ENCODE measurements at places on chromosomes 4 and X.
A peak's percentile ranks its signal among the peaks of the same experiment; 100 is the strongest.

DNA sequence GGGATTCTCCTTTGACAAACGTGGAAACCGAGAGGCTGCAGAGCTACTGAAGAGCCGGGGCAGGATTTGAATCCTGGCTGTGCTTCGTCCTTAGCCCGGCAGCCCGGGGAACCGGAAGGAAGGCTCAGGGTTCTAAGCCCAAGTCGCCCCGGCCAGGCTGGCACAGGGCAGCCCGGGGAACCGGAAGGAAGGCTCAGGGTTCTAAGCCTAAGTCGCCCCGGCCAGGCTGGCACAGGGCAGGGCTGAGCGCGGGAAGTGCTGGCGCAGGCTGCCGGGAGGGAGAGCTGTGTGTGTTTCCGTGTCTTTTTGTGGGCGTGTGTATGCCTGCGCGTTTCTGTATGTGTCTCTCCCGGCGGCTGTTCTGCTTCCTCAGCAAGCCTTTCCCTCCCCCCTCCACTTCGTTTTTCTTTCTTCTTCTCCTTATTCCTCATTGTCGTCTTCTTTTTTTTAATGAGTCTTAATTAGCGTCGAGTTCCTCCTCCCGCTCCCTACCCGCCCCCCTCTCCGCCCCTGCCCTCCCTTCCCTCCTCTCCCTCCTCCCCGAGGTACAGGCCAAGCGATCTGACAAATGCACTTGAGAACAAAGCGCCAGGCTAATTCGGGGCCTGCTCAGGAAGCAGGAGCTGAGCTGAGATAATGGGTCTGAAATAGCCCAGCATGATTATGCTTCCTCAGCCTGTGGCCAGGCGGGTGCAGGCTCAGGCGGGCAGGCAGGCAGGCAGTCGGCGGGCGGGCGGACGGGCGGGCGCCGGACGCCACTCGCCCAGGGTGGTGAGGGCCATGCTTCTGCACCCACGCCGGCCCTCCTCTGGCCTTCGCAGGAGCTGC is 65.9 kb downstream of the EFNB1 start:
- peak; percentile 82 for DNase-seq

- DNase-seq, result no peak
These were observed 117.8 kb downstream of the RASGEF1B start for GRCh38 chr4:81353861-81354260.

DNA sequence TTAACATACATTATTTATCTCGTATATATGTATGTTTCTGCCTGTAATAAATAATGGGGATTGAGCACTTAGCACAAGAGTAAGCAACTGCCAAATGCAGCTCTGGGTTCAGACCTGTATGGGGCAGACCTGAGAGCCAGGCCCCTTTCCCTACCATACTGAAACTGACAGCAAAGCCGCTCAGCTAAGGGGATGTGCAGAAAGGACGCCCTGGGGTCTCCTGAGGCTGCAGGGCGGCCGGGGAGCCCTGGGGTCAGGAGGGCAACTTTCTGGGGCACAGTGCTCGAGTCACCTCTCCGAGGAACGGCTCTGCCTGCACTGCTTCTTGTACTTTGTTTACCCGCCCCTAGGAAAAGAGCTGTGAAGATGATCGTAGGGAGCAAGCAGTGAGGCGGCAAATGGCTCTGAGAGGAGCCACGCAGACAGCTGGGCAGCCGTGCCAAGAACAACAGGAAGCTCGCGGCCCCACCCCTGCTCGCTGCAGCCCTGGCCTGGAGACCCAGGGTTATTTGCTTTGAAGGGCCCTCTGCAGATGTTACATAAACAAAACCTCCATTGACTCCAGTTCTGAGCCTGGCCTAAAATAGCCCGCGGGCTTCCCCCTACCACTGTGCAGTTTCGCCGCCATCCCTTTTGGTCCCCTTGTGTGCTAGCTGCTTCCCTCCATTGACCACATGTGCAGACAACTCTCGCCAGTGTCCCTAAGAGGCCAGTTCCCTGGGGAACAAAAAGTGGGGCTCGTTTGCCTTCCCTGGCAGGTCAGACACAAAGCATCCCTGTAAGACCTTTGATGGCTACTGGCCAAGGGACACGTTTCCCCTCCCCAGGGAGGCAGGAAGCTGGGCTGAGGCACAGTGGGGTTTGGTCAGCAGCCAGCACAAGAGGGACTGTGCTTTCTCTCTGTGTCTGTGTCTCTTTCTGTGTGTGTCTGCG is 111.3 kb upstream of the LNX1 start:
- peak; percentile 68 for DNase-seq

DNA sequence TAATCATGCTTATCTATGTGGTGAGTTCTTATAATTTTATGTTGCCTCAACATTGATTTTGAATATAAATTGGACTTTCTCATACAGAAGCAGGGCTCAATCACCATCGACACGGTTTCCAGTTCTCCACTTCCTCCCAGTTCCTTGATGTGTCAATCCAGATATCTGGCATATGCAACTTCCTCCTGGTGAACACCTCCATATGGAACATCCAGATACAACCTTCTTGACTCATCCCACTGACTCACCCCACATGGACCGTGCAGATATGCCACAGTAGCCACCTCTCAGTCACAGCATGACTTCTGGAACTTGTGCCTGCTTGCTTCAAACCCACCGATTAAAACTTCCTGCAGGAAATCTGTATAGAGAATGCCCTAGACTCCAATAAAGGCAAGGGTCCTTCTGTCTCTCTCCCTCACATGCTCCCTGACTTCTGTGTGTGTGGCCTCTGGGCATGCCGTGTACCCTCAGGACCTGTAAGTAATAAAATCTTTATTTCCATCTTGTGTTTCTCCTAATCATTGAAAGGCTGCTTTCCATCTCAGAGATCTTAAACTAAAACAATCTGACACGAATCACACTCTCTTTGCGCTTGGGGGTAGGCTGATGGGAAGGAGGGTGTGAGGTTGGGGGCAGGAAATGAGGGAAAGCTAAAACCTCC is 67.0 kb downstream of the HTRA3 start:
- DNase-seq, result peak; percentile 73

DNA sequence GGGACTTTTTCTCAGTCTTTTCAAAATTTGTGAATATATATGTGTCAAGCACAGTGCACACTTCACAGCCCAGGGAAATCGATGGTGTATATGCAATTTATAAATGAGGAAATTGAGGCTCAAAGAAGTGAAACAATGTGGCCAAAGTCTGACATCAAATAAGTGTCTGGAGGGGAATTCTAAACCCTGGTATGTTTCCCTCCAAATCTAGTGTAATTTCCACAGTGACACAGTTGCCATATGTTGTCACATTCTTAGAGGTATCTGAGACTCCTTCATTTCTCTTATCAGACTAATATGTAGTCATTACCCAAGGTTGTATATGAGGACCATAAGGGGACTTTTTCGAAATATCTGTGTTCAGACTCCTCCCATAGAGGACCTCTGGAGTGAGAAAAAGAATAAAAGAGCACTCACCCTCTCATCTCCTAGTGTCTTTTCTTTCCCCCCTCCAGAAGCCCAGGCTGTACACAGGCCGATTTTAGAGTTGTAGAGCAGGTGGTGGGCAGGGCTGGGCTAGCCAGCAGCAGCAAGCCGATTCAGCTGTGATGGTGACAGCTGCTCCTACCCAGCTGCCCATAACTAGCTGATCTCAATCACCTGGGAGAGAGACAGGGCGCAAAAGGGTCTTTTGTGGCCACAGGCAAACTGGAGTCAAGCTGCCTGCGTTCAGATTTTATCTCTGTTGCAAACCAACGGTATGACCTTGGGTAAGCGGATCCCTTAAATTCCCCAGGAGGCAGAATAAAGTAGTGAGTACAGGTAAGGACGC is 55.1 kb downstream of the CLCN5 start:
- DNase-seq, result no peak

GRCh38 chr4:88734403-88734949 is 36.8 kb upstream of the NAP1L5 start:
- no peak for DNase-seq

- DNase-seq, result no peak
These were observed 547.4 kb upstream of the ACTRT1 start for GRCh38 chrX:128599632-128600031.

- no peak for DNase-seq
These were observed 179.3 kb downstream of the IL15 start for GRCh38 chr4:141815646-141816045.

DNA sequence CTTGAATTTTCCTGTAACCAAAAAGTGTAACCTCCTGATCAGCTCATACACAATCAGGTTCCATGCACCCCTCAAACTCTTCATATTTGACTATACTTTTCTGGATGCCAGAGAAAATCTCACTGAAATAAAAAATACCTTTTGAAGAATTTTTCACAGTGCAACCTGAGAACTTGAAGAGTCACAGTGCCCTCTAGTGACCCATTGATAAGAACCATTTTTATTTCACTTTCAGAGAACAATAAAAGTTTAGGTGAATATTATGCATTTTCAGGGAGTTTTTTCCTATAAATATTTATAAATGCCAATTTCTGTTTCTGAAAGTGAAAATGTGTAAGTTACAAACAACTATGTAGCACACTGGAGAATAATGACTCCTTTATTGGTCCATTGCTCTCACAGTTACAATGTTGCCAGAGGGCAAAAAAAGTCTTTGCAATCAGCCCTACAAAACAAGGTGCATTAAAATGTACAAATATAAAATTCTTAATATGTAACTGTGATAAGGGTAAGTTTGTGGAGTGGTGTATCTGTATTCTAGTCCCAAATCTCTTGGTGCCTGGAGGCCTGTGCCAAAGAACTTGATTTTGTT is 153.6 kb upstream of the INTU start:
- peak; percentile 29 for DNase-seq

DNA sequence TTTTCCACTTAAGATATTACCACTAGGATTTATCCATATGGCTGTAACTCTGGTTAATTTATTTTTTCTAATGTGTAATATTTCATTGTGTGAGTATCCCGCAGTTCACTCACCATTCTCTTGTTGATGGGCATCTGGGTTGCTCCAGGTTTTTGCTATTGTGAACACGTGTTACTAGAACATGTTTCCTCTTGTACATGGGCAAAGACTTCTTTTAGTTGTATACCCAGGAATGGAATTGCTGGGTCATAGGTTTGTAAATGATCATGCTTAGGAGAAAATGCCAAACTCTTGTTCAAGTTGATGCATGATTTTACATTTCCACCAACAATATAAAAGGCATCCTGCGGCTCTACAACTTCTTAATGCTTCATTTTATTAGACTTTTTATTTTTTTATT is 26.8 kb downstream of the SYNPO2 start:
- DNase-seq, result no peak

GRCh38 chr4:165738571-165738970 is 134.5 kb upstream of the TLL1 start:
- DNase-seq, result no peak

DNA sequence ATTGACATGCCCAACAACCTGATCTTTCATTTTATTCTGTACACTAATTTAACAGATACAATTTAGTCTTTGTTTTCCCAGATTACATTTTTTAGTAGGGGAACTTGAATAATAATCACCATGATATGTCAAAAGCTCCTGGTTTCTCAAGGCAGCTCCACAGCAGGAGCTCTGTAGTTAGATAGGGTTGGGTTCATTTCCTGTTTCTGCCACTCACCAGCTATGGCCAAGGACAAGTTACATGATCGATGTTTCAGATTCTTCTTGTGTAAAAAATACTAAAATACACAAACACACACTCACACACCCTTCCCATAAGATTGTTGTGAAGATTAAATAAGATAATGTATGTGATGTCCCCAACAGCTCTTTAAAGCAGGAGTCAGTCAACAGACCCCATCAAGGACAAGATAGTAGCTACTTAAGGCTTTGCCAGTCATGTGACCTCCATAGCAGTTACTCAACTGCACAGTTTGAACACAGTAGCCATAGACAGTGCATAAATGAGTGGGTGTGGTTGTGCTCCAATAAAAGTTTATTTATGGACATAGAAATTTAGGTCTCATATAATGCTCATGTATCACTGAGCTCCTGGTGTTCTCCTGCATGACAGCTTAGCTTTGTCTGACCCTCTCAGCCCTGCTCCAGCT is 18.4 kb downstream of the GUCY1A1 start:
- DNase-seq, result no peak

- DNase-seq, result no peak
These were observed 6.9 kb downstream of the UBA1 start for GRCh38 chrX:47200385-47201150.

- no peak for DNase-seq
These were observed 7.1 kb downstream of the AWAT2 start for GRCh38 chrX:70042399-70043371.

DNA sequence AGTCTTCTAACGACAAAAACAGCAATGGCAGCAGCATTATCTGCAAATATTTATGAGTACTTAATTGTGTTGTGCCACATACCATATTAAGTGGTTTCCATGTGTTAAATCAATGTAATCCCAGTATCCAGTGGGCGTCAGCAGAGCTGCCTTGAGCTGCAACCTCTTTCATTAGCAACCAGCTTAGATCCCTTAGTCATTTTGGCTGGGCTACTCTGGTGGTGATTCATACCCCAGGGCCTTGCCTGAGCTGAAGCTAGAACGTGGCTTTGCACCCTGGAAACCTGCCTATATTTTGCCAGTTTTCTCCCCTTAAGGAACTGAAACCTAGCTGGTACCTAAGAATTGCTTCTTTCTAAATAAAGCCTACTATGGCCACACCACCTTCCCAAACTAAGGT is 474.3 kb upstream of the FTHL17 start:
- DNase-seq, result no peak

DNA sequence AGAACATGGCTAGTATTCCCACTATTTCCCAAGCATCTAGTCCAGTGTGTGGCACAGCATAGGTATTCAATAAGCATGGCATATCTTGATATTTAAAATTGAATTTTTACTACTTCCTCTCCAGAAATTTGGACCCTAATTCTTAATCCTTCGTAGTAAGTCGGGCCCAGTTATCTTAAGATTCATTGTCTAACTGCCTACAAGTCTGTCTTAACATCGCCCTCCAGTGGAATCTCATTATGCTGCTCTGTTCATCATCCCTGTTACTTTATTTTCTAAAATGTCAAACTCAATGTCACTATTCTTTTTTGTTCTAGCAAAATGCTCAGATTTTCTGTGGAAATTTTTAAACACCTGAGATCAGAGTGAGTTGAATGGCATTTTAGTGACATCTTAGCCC is 606.2 kb downstream of the KLHL13 start:
- no peak for DNase-seq

DNA sequence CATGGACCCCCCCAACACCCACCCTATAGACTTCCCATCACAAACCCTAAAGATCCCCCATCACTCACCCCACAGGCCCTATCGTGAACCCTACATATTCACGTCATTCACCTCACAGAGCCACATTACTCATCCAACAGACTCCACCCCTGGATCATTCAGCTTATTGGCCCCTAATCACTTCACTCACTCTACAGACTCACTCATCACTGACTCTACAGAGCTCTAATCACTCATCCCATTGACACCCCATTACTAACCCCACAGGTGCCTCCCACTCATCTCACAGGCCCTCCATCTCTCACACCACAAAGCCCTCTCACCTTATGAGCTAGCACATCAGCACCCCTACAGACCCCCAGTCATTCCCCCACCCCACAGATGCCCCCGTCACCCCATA is 6.3 kb upstream of the TBC1D25 start:
- DNase-seq, result no peak

Measured in suppressor macrophage (primary cell).